Hepatocyte (in vitro differentiated cells): ENCODE measurements at places on chromosomes 5 and 9.

DNA sequence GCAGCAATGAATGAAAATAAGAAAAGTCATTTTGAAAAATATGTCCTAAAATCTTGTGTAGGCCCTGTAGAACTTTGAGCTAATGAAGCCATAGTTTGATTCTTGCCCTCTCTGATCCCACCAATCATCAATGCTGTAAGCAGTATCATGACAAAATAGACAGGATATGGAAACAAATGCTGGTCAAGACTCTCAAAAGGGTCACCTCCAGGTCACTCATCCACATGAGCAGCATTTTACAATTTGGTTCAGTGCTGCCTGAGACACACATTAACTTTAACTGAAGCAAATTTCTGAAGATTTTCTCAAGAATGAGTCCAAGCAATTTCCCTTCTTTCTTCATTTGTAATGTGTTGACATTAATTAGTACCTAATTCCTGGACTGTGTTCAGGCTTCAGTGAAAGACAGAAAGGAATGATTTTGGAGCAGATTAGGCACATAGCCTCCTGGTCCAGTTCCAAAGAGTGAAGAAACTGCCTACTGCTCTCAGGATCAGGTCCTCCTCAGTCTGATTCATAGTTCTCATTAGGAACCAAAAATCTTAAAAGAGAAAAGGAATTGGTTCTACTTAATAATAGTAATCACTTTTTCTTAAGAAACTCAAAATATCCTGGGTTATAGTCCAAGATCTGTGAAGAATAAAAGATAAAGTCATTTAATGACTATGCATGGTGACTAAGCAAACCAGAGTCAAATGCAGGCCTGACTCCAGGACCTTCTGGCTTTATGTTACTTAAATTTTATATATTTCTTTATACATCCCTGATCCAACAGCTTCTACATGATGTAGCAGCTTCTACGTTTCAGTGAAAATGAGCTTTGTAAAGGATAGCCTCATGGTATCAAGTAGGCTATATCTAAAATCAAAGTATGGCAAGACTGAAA lies 192.1 kb upstream of the RGMB start:
- no peak for DNase-seq

DNA sequence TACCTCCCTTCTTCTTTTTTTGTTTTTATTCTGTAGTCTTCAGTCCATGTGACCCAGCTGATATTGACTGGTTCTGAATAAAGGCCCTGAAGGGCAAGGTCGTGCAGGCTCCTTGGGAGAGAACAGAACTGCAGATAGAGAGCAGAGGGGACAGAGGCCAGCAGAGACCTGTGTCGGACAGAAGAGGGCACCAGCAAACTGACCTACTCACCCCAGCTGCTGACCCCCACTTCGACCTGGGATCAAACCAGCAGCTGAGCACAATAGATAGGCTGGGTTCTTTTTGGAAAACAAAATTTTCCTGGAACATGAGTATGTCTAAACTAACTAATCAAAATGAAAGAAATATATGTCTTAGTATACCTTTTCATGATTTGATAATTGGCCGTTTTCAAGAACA lies 695.1 kb downstream of the NR2F1-AS1 start:
- DNase-seq, result no peak

DNA sequence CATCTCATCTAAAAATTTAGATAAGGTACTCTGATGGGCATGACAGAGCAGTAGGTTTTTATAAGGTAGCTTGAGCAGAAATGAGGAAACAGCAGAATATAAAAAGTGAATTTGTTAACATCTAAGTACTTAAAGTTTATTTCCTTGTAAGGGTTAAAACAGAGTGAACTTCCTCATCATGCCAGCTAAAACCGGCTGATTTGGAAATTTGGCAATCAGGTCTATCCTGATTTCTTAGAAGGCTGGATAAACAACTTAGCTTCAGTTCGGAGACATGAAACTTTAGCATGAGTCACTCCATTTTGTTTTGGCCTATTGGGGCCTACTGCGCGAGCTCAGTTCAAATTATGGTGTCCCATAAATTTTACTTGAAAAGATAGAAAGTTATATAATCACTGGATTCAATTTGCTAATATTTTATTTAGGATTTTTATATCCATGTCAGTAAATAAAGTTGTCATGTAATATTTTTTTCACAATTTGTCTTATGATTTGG lies 241.6 kb upstream of the RORB start:
- no peak for DNase-seq

DNA sequence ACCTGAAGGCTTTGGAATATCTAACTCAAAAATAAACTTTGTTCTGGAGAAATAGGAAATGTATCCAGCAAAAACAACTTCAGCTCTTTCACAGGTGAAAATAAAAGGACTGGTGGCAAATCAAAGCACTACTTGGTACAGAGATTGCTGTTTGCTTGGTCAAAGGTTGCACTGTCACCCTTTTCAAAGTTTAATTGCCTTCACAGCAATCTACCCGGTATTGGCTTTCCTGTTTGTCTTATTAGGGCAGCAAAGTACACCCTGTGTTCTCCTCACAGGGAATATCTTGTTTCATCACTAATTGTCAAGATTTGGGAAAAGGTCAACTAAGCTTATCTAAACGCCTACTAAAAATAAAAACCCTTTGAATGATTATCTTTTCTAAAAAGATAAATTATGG lies 214.1 kb upstream of the ADCY2 start:
- DNase-seq, result peak; percentile 23

DNA sequence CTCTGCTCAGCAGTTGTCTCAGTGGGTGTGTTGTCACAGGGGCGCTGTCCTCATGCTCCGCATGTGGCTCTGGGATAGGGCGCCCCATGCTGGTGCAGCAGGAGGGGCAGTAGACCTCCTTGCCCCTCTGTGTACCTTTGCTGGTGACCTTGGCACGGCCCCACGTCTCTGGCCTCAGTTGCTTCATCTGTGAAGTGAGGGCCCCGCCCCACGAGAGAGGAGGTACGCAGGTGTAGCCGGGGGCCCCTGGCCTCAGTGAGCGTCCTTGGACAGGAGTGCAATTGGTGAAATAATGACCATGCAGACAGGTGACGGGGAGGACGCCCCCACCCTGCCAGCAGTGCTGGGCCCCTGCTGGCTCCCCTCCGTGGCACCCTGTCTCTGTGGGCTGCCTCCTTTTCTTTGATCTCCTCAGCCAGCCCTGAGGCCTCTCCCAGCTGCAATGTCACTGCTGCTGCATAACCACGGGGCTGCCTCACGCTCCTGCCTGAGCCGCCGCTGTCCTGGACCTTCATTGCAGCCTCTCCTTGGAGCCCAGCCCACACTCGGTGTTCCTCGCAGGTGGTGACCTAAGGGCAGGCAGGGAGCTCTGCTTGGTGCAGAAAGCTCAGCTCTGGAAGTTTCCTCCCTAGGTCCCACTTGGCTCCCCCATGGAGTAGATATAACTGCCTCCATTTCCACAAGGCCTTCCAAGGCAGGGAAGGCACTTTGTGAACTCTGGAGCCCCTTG lies 57.3 kb downstream of the PHF2 start:
- DNase-seq, result no peak

- DNase-seq, result no peak
Observed at GRCh38 chr5:125194883-125195282, 448.4 kb upstream of the ZNF608 start.

GRCh38 chr5:58114324-58114723 lies 345.6 kb downstream of the PLK2 start:
- no peak for DNase-seq

DNA sequence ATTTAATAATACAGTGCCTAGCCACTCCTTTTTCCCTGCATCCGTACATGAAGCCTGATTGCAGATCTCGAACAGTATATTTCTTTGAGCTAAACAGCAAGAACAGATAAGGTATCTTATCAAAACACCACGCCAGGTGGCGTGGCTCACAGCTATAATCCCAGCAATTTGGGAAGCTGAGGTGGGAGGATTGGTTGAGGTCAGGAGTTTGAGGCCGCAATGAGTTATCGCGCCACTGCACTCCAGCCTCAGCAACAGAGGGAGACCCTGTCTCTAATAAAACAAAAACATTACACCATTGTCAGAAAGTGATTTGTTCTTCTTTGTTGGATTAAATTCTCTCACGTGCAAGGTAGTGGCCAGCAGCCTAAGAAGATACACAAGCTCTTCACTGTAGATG lies 291.2 kb upstream of the DMRT1 start:
- DNase-seq, result no peak

GRCh38 chr5:62621280-62621679 lies 42.7 kb downstream of the LRRC70 start:
- no peak for DNase-seq

- peak; percentile 16 for DNase-seq
Observed at GRCh38 chr5:146588331-146589027, 72.5 kb upstream of the GPR151 start.

- DNase-seq, result no peak
Observed at GRCh38 chr5:169051351-169051750, 249.6 kb downstream of the SLIT3 start.

DNA sequence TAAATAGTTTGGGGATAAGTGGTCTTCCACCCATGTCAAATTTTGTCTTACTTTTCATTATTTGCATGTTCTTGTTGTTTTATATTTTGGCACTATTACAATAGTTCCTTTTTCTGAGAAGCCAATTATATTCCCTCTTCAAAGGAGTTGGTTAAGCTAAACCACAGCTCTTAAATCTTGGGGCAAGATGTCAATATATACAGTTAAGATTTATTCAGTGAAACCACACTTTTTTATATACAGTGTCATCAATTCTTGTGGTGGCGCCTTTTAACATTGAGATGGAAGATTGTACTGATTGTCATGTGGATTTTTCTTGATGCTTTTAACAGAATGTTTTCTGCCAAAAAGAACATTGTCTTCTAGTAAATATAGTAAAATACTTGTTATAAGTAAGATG lies 104.1 kb downstream of the MTREX start:
- no peak for DNase-seq

DNA sequence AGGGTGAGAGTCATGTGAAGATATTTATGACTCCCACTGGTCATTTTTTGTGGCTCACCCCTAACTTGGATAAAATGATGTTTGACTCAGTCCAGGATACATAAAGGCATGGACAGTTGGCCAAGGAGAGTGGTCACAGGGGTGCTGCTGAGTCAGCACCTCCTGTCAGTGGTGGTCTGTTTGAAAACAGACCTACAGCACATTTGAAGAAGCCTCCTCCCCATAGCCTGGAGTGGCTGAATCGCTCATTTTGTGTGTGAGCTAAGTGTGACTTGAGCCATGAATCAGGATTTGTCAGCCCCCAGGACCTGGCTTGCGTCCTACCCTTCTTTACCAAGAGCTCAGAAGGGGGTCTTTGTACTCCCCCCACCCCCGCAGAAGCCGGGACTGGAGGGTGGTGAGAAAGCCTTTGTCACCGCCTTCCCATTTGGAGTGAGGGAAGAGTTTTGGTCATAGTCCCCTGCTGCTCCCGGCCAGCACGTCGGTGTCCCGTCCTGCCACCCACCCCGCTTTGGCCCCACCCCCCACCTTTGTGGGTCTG lies 35.6 kb downstream of the TRIO start:
- no peak for DNase-seq

GRCh38 chr5:65475895-65476294 lies 5.8 kb downstream of the ADAMTS6 start:
- no peak for DNase-seq

- peak; percentile 37 for DNase-seq
Observed at GRCh38 chr9:95425910-95426551, 90.7 kb downstream of the PTCH1 start.

- no peak for DNase-seq
Observed at GRCh38 chr5:28737682-28738081, 1699.3 kb upstream of the CDH9 start.

DNA sequence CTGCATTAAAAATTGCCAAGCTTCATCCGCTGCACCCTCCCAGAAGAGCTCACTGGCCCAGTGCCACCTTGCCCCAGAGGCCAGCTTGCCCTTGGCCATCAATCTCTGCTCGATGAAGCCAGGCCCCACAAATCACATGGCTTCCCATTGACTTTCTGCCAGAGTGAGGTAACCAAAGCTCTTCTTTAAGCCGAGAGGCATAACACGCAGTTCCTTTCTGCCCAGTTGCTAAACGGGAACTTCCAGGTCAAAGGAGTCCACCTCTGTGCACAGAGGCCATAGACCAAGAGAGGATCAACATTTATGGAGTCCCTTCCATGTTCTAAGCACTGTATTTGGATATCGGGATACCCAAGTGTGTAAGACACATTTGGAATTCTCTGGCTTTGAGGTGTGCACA lies 208.8 kb downstream of the KIF4B start:
- DNase-seq, result no peak

DNA sequence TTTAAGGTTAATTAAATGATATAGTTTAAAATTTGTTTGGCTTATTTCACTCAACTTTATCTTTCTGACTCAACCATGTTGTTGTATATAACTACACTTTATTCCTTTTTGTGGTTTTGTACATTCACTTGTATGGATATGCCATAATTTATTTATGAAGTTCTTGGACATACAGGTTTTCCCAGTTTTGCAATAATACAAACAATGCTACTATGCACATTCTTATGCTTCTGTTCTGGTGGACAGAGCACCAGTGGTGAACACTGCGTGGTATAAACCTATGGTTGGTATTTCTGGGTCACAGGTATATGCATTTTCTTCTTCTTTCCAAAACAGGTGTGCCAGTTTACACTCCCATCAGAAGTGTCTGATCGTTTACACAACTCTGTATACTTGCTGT lies 35.7 kb upstream of the TRIM14 start:
- DNase-seq, result no peak

DNA sequence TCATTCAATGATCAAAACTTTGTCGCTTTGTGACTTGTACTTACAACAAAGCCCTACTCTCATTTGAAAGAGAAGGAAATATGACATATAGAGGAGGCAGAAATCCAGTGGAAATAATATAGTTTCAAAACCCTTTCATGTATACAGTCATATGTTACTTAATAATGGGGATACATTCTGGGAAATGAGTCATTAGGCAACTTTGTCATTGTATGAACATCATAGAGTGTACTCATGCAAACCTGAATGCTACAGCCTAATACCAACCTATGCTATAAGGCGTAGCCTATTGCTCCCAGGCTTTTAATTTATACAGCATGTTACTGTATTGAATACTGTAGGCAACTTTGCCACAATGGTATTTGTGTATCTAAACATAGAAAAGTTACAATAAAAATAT lies 69.0 kb upstream of the SMC2 start:
- DNase-seq, result no peak

- no peak for DNase-seq
Observed at GRCh38 chr9:98892690-98893089, 51.0 kb upstream of the COL15A1 start.

DNA sequence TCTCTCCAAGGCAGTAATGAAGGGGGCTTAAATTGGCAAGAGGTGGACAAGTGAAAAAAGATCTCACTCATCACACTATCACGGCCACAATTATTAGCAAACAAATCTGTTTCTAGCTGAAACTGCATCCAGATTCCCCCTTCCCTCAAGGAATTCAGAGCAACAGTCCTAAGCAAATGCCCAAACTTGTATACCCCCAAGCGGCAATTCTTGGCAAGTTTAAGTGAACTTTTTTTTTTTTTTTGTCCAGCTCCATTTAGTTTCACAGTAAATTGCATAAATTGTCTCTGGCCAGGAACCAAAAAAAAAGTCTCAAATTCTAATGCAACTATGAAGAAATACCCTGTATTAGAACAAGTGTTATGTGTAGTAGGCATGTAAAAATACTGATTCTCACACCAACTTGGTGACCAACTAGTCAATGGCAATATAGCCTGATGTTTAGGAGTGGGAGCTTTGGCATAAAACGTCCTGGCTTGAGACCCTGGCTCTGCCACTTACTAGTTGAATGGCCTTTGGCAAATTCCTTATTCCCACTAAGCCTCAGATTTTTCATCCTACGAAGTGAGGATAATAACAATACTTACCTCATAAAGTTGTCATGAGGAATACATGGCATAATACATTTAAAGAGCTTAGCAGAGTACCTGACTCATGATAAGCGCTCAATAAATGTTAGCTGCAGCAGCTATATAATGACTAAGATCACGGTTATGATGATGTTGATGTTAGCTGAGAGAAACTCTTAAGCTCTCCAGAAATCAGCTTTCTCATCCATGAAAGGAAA lies 193.2 kb downstream of the ADAMTSL1 start:
- peak; percentile 5 for DNase-seq
